Fibroblast of skin of right biceps (primary cell): ENCODE measurements at places on chromosomes 4 and X.

DNA sequence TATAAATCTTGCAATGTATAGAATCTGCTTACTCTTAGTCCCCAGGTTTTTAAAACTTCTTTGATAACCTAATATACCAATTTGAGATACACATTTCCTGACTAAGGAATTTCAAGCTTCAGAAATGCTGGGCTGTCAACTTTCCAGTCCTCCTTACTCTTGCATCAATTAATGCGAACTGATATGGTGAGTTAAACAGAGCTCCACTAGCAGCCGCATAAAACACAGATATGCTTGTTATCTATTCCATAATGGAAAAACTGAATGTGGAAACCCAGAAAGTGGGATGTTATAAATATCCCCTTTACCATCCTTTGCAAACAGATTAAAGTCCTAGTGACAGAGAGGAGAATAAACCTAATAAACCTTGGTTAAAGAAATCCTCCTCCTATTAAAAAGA is 1913.7 kb downstream of the STIM2 start:
- no peak for DNase-seq

DNA sequence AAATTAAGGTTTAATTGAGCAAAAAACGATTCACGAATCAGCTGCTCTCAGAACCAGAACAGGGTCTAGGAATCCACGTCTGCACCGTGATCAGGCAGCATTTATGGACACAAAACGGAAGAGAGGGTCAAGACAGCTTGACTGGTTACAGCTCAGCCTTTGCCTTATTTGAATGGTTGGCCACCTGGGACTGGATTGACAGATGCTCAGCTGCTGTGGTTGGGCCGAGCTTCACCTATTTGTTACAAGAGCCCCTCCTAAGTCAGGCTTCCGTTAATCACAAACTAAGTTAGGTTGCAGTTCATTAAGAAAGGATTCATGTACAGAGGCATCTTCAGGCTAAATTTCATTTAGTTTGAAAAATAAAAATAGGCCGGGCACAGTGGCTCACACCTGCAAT is 50.6 kb upstream of the MAN2B2 start:
- no peak for DNase-seq

DNA sequence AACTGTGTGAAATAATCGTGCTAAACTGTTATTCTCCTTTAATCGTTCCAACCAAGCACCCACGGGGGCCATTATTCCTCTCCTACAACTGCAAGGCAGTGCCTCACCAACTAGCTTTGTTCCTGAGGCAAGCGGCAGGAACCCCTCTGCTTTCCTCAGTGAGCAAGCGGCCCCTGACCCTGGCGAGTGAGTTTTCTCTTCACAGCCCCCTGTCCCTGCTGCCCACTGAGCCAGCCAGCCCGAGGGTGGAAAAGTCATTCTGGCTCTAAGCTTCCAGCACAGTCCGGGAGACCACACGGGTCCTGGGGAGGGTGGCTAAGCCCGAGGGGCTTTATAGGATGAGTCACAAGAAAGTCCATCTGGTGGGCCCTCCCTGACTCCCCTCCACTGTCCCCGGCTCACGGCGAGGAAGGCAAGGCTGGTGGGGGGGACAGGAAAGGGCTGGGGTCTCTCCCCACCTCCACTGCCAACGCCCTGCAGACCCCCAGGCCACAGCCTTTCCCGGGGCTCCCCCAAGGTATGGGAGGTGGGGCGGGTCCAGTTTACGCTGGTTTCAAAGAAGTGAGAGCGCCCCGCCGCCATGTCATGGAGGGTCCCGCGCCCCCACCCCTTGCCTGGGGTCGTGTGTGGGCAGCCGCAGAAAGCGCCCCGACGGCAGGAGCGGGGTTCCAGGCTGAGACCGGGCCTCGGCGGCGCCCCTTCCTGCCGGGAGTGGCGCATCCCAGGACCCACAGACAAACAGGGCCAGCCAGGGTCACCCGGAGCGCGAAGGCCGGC is 45.0 kb downstream of the CPLX1 start:
- DNase-seq, result no peak

- DNase-seq, result no peak
Observed at GRCh38 chr4:1077711-1078477, 35.5 kb downstream of the RNF212 start.

DNA sequence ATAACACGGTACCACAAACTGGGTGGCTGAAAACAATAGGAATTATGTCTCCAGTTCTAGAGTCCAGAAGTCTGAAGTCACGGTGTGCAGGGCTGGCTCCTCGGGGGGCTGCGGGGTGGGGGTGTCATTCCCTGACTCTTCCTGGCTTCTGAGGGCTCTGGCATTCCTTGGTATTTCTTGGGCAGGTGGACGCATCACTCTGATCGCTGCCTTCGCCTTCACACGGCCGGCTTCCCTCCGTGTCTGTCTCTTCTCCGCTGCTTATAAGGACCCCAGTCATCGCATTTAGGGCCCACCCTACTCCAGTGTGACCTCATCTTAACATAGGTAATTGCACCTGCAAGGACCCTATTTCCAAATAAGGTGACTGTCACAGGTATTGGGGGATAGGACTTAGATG is 134.6 kb downstream of the CPZ start:
- no peak for DNase-seq

GRCh38 chr4:7646384-7647061 is 211.8 kb upstream of the PSAPL1 start:
- DNase-seq, result no peak

DNA sequence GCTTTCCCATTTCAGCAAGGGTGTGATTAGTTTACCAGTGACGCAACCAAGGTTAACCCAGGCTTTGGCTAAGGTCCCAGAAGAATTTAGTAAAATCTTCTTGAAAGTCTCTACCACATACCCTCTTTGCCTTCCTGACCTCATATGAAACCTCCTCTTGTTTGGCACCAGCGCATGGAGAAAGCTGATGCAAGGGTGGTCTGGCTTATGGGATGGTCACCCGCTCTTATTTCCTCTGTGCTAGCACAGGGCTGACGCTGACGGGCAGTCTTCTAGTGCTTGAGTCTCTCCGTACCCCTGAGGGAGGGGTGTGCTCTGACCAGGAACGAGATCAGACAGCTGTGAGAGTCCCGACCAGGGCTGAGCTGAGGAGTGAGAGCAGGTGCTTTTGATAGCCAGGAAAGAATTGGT is 137.6 kb downstream of the TENM3 start:
- peak; percentile 18 for DNase-seq

DNA sequence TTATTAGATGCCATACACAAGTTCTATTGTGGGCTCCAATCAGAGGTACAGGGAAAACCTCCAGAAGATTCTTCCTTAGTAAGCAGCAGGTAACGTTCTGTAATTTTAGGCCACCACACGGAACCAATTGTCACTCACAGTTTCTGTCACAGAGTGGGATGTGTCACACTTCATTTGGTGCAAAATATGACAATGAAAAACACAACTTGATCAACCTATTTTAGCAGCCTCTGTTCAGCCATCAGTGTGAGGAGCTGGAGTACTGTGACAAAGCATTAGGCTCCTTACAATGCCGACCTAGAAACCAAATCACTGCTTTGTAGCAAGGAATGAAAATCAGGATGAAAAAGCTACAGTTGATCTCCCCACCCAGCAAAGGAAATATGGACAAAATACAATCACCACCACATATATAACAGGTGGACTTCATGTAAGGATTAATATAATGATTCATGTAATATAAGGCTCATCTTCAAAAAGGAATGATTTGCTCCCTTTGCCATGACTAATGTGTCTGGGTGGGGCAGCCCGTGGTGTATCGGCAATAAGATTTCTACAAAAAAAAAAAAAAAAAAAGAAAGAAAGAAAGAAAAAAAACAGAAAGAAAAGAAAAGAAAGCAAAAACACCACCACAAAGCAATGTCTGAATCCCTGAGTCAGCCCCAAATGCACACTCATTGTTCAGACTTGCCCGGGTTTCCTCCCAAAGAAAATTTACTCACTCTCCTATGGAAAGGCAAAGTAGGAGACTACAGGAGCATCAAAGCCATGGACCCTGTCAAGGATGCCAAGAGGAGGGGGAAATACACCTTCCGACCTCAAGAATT is 36.0 kb downstream of the SLC9A7 start:
- DNase-seq, result peak; percentile 16

- DNase-seq, result no peak
Observed at GRCh38 chr4:184969610-184970009, 48.7 kb upstream of the HELT start.

GRCh38 chr4:73730292-73730691 is 10.1 kb upstream of the CXCL8 start:
- peak; percentile 43 for DNase-seq
